A375 (cell line): ENCODE measurements at places on chromosomes 13 and 19. TPM values are rescaled to one million over a fixed set of nuclear protein-coding genes. Genes with fewer than 3 reads are reported as not detected.

CDC42EP5 gene
- 6.3 and 6.6 TPM in 2 replicates for total RNA-seq

TEX29 gene
- not detected in 2 replicates for total RNA-seq

MEIS3 gene
- total RNA-seq = 8.0 and 11.1 TPM in 2 replicates

MBD3L2 gene
- not detected in 2 replicates for total RNA-seq

SNRPD2 gene
- total RNA-seq = 904 and 1,025 TPM in 2 replicates

ZNF43 gene
- total RNA-seq = 13.1 and 14.3 TPM in 2 replicates

TBXA2R gene
- 0.32 and 0.87 TPM in 2 replicates for total RNA-seq
